Eye (tissue), 1 donor: ENCODE measurements at places on chromosomes 7 and 10.

DNA sequence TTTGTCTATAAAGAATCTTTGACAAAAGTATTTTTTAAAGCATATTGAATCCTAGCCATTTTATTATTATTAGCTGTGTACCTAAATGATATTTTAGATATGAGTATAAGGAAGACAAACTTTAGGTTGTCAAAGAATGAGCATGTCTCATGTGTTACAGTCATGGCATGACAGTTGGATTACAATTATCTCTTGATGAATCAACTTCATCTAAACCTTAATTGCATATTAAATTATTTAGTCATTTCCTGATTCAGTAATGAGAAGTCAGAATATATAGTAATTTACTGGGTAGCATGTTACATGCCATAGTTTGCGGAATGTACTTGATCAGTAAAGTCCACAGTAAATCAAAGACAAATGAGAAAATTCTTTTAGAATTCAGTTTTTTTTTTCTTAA lies 59.2 kb downstream of the MAPK8 start:
- DNase-seq: no peak

DNA sequence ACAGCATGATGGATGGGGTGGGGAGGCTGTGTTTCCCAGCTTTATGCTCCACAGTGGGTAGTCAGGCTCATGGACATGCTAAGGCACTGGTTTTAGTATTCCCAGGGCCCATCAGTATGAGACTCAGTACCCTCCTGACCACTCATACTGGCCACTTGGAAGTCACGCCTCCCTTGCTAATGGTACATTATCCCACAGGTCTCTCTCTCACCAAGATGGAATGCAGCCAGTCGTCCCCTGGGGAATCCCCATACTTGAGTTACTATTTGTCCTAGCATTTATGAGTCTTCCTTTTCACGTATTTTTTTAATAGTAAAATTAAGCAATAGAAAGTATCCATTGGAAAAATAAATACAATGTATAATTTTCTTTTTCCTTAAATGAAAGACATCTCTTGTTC lies 80.6 kb upstream of the TBX20 start:
- no peak for DNase-seq

GRCh38 chr10:71635867-71636266 lies 83.7 kb downstream of the C10orf105 start:
- DNase-seq: no peak

DNA sequence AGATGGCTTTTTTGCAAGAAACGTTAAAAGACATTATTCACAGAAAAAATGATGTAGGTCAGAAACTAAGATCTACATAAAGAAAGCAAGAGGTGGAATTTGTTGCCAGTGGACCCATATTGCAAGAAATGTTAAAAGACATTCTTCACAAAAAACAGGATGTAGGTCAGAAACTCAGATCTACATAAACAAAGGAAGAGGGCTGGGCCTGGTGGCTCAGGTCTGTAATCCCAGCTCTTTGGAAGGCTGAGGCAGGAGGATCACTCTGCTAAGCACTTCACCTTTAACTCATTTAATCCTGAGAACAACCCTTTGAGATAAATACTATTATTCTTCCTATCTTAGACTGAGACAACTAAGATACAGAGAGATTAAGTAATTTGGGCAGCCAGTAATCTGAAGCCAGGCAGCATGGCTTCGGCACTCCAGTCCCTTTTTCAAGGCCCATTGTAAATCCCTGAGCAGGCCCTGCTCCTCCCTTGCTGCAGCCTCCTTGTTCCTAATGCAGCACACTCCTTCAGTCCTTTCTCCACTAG lies 11.6 kb downstream of the ZFAND4 start:
- no peak for DNase-seq

DNA sequence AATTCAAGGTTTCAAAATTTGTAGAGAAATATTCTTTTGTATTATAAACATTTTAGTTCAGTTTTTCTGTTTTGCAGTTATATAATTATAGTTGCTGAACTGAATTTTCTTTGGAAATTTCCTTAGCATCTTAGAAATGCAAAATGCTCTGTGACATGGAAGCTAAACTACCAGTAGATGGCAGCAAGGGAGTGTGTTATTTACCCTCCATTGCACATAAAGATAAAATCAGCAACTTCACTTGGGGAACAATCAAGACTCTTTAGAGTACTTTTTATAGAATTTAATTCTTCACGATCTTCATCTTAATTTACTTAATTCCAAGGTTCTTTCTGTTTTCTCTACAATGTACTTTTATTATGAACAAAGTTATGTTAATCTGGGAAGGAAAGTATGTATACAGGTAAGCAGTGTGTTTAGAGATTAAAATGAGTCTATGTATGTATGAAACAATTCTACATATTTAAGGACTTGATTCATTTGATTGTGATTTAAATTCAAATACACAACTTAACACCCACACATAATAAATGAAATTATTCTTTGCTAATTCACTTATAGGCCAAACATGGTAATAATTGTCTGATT lies 404.2 kb downstream of the THSD7A start:
- DNase-seq: peak; percentile 83

GRCh38 chr10:103492655-103493261 lies 747 bp upstream of the NEURL1 start:
- DNase-seq: no peak

GRCh38 chr7:126972571-126972970 lies 280.2 kb downstream of the GRM8 start:
- no peak for DNase-seq

DNA sequence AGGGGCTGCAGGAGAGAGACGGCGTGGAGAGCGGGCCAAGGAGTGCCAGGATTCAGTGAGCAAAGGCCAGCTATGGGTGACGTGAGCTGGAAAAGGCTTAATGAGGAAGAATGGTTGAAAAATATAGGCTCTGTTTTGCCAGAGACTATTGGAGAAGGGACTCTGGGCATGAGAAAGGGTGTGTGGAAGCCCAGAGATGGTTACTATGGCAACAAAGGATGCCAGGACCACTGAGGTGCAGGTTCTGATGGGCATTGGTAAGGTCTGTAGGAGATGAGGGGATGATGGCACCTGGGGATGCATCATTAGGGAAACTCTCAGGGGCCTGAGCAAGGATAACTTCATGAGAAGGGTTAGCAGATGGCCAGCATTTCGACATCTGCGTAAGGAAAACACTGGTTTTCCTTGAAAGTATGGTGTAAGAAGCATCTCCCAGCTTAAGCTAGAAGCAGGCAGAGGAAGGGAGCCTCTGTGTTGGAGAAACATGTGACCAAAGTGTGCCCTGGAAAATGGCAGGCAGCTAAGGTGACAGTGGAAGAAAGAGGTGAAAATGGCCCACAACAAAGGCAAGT lies 21.6 kb upstream of the FAM180A start:
- no peak for DNase-seq

DNA sequence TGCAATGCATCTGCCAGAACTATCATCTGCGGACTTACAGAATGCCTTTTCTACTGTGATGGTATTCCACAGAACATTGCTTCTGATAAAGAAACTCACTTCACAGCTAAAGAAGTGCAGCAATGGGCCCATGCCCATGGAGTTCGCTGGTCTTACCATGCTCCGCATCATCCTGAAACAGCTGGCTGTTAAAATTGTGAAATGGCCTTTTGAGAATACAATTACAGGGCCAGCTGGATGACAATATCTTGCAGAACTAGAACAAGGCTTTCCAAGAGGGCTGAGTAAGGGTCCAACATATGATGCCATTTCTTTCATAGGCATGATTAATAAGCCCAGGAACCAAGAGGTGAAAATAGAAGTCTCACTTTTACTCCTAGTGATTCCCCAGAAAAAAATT lies 104.1 kb upstream of the ADCY1 start:
- DNase-seq: no peak

DNA sequence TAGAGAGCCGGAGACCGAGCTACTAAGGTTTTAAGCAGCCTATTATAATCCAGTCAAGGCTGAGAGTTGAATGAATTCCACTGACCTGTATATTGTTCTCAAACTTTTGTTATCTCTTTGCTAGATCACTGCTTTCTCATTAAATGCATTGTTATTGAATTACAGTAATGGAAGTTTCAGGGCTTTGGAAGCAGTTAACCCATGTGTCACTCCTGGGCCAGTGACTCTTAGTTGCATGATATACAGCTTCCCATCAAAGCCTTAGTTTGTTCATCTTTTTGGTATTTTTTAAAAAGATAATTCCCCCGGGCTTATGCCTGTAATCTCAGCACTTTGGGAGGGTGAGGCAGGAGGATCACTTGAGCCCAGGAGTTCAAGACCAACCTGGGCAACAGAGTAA lies 55.4 kb upstream of the KIAA1217 start:
- DNase-seq: peak; percentile 6

GRCh38 chr7:1468643-1469298 lies 9.5 kb upstream of the MICALL2 start:
- DNase-seq: no peak

GRCh38 chr10:76428551-76429367 lies 997.3 kb downstream of the LRMDA start:
- peak; percentile 62 for DNase-seq

DNA sequence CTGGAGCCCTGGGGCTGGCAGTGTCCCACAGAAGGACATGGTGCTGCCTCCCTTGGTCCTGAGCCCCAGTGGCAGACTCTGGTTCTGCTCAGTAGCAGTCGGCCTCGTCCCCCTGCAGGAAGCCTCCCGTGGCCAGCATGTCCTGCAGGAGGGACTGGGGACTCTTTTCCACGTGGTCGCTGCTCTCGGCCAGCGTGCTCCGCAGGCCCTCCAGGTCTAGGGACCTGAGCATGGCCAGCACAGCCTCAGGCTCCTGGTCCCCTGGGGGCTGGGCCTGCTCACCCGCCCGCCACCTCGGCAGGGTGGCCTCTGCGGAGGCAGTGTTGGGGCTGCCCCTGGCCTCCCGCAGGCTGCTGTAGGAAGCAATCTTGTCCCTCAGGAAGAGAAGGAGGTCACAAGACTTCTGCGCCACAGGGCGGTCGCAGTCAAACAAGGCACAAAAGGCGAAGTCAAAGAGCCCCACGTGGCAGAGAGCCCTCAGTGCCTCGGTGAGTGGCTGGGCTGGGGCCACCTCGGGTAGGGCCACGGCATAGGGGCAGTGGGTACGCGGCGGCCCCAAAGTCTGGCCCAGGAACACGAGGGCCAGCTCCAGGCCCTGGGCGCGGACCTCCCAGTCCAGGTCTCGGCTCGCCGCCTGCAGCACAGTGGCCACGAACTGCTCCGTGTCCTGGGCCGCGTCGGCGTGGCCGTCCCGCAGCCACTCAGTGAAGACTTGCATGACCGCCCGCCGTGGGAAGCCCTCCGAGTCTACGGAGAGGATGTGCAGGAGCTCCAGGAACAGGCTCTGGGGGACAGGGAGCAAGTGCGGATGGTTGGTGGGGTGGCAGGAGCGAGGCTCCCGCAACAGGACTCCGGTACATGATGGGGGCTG lies 17.1 kb downstream of the BRAT1 start:
- no peak for DNase-seq

GRCh38 chr7:3495954-3496353 lies 194.9 kb downstream of the SDK1 start:
- peak; percentile 24 for DNase-seq

DNA sequence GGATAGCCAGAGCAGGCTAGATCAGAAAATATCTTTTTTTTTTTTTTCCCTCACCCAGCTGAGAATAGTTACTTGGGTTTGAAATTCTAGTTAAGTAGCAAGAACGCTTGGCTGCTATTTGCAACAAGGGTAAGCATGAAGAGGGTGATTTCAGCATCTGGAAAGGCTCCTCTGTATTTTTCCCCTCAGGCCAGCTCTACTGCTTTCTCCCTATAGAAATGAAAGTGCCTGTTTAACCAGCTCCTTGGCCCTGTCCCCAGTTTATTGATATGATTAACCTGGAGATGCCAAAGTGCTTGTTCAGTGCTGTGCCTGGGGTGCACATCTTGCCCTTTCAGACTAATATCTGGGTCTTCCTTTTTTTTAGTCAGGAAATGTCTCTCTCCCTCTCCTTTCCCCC lies 37.1 kb downstream of the AP3M1 start:
- peak; percentile 31 for DNase-seq

- DNase-seq: no peak
These were observed 375.6 kb downstream of the SFMBT2 start for GRCh38 chr10:7035126-7035761.

GRCh38 chr7:112481833-112482670 lies 1.3 kb downstream of the LSMEM1 start:
- DNase-seq: no peak

DNA sequence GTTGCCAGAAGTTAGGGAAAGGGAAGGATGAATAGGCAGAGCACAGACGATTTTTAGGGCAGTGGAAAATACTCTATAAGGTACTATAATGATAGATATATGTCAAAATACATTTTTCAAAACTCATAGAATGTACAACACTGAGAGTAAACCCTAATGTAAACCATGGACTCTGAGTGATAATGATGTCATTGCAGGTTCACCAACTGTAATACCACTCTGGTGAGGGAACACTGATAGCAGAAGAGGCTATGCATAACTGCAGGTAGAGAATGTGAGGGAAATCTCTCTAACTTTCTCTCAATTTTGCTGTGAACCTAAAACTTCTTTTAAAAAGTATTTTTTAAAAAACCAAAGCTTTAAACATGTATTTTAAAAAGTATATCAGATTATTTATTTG lies 22.1 kb downstream of the POT1 start:
- DNase-seq: no peak

GRCh38 chr7:36615852-36616540 lies 108.3 kb downstream of the AOAH start:
- DNase-seq: peak; percentile 39

DNA sequence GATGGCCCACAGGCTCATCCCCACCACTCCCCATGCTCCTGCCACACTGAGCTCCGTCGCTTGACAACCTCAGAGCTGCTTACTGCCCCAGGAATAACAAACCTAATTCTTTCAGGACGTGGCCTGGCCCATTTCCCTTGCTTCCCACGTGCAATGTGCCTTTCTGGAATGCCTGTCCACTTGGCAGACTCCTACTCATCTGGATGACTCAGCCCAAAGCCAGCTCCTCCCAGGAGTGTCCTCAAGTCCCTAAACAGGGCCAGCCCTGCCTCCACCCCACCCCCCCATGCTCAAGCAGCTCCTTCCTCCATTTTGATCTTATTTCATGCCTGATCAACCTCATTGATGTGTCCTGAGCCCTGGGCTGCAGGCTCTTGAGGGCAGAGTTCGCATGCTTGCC lies 164.9 kb upstream of the RNF32 start:
- no peak for DNase-seq

DNA sequence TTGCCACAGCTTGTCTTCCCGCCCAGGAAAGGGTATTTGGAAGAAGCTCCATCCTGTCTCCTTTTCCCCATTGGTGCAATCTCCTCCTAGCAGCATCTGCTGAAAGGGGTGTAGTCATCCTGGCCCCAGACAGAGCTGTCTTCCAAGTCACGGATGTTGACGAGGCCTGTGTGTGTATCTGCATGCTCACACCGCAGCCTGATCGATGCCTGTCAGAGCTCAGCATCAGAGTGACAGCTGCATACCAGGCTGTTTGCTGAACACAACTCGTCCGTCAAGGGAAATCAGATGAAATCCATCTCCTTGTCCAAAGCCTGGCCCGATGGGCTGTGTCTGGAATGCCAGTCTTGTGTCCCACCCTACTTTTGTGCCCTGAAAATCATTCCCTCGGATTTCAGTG lies 21.2 kb upstream of the LRRC4 start:
- DNase-seq: no peak
